DMS79 (cell line): ENCODE measurements at places on chromosomes 5 and 9.
A peak's percentile ranks its signal among the peaks of the same experiment; 100 is the strongest.

DNA sequence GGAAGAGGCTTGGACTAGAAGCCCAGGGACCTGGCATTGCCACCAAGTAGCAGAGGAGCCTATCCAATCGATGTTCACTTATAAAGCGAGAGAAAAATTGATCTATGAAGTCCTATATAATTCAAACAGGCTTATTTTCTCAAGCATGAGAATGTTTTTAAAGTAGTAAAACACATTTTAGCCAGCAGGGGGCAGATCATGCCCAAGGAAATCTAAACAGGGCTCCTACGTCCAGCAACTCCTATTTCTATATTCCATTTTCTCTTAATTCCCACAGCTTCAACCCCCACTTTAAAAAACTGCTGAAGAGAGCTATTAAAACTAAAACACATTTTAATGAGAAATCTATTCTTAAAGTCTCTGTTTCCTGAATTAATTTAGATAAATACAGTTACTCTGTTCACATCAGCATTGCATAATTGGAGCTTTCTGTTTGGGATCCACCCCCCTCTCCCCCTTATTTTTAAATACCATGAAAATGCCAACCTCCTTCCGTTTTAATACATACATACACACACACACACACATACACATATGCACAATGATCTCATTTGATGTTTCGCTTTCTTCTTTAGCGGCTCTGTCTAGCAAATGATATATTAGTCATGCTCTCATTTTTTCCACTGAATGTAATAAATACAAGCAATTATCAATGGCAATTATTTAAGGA, 144.9 kb downstream of the MYO10 start:
- no peak for DNase-seq

DNA sequence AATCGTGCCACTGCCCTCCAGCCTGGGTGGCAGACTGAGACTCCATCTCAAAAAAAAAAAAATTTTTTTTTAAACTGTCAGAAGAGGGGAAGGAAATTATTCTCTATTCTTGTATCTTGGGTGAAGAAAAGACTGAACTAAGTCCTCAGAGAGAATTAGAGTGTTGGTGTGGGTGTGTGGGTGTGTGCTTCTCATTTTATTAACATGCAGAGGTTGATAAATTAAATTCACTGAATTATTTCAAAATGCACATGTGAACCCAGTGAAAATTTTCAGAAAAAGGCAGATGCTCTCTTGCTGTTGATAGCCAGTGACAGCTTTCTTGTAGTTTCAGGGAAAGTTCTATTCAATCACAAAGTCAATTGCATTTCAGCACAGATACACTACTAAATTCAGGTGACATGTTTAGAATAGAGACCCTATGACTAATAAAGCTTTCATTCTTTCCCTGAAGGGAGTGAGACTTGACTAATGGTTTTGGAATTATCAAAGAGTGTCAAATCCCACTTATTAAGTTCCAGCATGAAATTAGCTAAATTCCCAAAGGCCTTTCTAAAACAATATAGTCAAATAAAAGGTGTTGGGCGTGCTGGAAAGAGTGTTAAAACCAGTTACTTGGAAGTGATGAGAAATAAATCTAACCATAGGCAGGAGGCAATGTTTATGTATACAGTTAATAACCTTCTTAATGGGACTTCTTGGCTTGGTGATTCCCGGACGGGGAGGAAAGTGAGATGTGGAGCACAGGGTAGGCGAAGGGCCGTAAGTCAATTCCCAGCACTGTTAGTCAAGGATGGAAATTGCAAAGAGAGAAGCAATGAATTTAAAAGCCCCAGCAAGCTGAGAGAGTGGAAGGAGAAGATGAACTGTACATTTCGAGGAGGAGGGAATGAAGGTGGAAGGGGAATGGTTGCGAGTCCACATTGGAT, 103.2 kb upstream of the SPATA31D4 start:
- no peak for DNase-seq

- DNase-seq = no peak
Measured at GRCh38 chr9:682633-683508, 158.6 kb upstream of the DMRT1 start.

DNA sequence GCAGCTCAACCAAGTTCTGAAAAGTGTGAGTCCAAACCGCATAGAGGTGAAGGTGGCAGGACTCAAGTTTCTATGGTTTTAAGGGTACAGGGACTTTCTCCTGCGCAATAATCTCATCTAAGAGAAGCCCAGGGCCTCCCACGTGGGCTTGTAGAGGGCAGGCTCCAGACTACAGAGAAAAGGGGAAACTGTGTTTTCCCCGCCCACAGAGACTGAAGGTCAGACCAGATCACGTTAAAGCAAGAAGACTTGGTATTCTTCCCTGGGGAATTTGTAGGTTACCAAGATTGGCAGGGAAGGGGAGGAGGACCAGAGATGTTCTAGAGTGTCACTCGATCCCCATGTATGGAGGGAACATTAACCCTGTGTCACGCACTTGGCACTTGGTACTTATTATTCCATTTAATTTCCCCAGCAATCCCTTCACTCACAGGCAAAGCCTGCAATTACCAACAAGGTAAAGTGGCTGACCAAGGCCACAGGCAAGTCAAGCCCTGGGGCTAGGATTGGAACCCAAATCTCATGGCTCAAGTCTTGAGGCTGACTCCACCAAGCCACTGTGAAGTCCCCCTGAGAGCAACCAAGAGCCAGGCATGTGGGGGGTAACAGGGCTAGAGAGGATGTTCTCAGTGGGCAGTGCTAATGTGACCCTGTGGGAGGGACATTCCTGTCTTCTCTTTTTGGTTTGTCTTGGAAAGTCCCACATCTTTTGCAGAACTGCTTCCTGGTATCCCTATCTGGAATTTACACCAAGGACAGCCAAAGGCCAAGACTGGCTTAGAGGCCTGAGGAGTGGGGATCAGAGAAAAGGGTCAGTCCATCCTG, 18.3 kb upstream of the NEK6 start:
- DNase-seq = no peak

GRCh38 chr9:22005021-22005701, 3.9 kb downstream of the CDKN2B start:
- DNase-seq = no peak

DNA sequence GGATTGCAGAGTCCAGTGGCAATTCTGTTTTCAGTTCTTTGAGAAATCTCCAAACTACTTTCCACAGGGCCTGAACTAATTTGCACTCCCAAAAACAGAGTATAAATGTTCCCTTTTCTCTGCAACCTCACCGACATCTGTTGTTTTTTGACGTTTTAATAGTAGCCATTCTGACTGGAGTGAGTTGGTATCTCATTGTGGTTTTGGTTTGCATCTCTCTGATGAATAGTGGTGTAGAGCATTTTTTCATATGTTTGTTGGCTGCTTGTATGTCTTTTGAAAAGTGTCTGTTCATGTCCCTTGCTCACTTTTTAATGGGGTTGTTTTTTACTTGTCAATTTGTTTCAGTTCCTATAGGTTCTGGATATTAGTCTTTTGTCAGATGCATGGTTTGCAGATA, 72.6 kb downstream of the PALM2AKAP2 start:
- no peak for DNase-seq

DNA sequence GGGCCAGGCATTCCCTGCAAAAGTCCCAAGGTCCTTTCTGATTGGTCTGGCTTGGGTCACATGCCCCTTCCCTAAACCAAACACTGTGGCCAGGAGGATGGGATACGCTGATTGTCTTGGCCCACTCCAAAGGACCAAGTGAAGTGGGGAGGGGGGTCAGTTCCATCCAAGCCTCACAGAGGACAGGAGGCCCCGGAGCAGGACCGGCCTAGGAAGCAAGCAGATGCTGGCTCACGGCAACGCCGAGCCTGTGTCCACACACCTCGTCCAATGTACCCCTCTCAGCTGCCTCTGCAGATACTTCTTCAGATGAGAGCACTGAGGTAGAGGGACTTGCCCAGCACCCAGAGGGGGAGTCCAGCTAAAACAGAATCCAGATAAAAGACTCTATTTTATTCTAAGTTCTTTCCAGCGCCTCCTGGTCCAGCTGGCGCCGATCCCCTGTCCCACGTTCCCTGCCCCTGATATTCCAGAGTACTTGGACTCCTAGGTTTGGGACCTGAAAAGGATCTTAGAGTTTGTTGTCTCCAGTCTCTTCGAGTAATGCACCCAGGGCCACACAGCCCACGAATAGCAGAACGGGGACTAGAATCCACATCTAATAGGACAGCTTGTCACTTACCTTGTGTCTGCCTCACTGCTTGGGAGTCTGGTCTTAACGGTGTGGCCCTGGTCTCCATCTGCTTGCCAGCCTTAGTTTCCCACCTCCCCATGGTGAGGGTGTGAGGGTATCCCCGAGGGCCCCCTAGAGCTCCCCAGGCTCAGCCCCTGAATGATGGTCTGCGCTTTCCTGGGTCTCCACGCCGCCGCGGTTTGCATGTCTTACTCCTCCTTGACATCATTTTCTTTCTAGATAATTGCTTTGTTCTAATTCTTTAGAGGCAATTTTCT, 72.4 kb upstream of the UNC5A start:
- DNase-seq = no peak

GRCh38 chr5:58933891-58934628, 351.2 kb downstream of the RAB3C start:
- no peak for DNase-seq

DNA sequence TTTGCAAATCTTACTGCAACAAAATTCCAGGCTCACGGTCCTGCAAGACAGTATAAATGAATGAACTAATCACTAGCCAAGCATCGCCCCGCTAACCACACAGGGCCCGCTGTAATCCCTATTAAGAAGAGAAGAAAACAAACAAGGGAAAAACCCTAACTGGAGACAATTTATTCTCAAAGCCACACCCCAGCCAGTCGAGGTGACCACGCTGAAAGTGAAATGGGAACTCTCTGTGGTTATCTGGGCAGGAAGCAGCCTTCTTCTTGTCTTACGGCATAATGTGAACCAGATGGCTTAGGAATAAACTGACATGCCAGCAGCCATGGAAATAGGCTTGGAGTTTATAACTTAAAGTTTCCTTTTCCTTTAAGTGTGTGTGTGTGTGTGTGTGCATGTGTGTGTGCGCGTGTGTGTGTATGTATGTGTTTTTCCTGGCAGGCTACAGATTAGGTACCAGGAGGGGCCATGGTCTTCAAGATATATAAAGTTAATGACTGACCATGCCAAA, 120.2 kb downstream of the SEMA6A start:
- no peak for DNase-seq

DNA sequence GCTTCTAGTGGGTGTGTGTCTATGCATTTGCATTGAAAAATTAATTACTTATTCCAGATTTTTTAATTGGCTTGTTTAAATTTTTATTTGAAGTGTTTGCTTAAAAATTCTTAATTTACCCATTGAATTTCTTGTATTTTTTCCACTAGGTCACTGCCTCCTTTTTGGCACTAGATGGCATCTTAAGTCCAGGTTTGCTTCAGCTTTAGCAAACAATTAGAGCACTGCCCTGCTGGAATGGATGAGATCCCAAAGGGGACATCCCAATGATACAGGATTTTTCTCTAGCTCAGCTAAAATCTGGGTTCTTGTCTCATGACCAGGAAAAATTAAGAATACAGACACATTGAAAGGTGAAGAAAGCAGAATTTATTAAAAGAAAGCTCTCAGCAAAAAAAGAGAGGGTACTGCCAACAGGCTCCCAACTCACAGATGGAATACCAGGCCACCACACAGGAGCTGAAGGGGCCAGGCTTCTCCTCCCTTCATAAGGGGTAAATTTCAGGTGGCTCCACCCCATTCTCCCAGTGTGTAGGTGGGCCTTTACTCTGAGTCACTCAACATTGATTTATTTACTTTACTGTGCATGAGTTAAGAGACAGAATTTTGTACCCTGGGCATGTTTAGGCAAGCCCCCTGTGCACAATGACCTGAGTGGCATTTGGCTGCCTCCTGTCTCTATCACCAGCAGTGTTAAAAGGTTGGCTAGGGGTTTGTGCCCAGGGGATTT, 532.4 kb downstream of the ANXA1 start:
- DNase-seq = no peak

- no peak for DNase-seq
Measured at GRCh38 chr5:98935206-98935605, 6.4 kb upstream of the CHD1 start.

DNA sequence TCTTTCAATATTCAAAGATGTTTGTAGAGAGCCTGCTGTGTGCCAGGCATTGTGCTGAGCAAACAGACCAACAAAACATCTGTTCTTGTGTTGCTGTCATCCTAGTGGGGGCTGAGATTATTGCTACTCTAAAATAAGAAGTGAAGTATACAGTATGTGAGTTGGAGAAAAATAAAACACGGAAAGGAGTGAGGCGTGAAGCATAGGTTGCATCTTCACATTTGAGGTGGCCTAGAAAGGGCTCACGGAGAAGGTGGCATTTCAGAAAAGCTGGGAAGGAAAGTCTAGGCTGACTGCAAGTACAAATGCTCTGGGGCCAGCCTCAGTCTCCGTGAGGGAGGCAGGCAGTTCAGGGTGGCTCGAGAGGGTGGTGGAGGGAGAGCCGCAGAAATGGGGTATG, 80.3 kb downstream of the CSNK1A1 start:
- no peak for DNase-seq

GRCh38 chr9:34267660-34268059, 61.4 kb downstream of the KIF24 start:
- DNase-seq = no peak

DNA sequence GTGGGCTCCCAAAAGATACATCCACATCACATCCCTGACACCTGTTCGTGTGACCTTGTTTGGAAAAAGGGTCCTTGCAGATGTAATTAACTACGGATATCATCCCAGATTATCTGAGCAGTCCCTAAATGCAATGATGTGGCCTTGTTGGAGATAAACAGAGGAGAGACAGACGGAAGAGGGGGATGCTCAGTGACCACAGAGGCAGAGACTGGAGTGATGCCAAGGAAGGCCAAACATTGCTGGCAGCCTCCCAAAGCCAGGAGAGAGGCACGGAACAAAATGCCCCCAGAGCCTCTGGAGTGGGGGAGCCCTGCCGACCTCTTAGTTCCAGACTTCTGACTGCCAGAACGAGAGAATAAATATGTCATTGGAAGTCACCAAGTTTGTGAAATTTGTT, 15.0 kb upstream of the VAV2 start:
- peak; percentile 46 for DNase-seq

DNA sequence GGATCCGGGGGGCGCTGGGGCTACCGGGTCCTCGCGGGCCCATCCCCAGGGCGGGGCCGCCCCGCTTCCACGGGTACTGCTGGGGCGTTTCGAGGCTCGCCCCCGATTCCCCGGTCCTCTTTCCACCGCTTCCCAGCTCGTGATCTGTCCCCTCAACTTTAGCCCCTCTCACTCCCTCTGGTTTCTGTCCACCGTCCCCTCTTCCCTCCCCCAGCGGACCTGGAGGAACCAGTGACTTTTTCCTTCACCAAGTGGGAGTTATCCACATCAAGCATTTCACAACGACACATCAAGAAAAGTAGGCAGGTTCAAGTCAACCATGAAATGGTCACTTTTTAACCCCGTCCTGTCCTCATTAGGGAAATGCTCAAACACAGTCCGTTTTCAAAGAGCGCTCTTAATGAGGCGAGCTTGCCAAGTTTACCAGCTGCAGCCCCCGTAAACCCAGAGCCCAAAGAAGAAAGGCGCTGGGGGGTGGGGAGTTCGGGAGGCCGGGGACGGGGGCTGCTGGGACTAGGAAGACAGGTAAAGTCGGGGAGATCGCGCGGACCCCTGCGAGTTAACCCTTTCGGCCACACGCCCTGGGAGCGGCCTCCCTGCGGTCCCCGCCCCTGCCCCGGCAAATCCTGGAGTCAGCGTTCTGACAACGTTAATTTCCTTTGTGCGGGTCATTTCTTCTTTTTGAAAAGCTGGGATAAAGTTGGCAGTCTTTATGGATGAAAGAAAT, 2.1 kb upstream of the NFIB start:
- DNase-seq = peak; percentile 78

GRCh38 chr5:6700685-6701355, 12.4 kb upstream of the TENT4A start:
- DNase-seq = no peak
